Activated CD4-positive, alpha-beta memory T cell treated with anti-CD3 and anti-CD28 coated beads for 36 hours (primary cell): ENCODE measurements at places on chromosomes 3 and 15. TPM values are rescaled to one million over a fixed set of nuclear protein-coding genes. Genes with fewer than 3 reads are reported as not detected.

ANKRD34C gene
- total RNA-seq = not detected

- H3K27me3 ChIP-seq = peaks cover 8% of the 10 kb centered on the region
- no peak overlapping the region for H3K4me3 ChIP-seq
- H3K4me1 ChIP-seq = no peaks in the 10 kb centered on the region
These were observed 95.4 kb upstream of the AGBL1 start for GRCh38 chr15:85984241-85984640.

DNA sequence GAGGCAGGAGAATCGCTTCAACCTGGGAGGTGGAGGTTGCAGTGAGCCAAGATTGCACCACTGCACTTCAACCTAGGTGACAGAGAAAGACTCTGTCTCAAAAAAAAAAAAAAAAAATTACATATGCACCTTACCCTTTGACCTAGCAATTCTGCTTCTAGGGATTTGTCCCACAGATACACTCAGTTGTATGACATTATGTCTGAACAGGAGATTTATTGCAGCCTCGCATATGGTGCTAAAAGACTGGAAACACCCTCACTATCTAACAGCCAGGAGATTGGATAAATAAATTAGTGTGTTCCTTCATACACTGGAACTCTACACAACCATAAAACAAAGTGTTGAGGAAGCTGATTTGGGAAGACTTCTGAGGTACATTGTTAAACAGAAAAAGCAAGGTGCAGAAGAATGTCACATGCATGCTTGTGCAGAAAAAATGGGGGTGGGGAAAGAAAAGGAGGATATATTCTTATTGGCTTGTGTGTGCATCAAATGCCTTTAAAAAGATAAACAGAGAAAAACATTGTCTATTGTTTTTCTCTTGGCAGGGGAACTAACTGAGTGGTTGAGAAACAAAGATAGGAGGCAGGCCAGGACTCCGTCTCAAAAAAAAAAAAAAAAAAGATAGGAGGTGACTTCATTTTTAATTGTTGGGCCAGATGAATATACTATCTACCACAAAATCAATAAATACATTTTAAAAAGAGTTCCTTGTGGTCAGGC lies 30.9 kb downstream of the PPCDC start:
- H3K4me3 ChIP-seq = no peak overlapping the region
- no peaks in the 10 kb centered on the region for H3K4me1 ChIP-seq
- H3K27ac ChIP-seq = no peak overlapping the region
- no peaks in the 10 kb centered on the region for H3K27me3 ChIP-seq
- no peaks in the 10 kb centered on the region for H3K36me3 ChIP-seq

RLBP1 gene
- total RNA-seq = not detected

COL6A5 gene
- total RNA-seq = not detected

DNA sequence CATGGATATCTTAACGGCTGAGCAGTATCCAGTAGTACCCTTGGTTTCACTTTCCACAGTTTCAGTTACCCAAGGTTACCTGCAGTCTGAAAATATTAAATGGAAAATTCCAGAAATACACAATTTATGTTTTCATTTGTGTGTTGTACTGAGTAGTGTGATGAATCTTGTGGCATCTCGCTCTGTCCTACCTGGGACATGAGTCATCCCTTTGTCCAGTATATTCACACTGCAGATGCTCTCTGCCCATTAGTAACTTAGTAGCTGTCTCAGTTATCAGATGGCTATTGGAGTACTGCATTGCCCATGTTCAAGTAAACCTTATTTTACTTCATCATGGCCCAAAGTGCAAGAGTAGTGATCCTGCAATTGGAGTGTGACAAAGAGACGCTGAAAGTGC lies 26.1 kb downstream of the GASK1A start:
- no peak overlapping the region for H3K27ac ChIP-seq
- H3K4me3 ChIP-seq = no peak overlapping the region
- H3K36me3 ChIP-seq = no peaks in the 10 kb centered on the region
- no peak for DNase-seq
- no peaks in the 10 kb centered on the region for H3K27me3 ChIP-seq
- peaks cover 26% of the 10 kb centered on the region for H3K4me1 ChIP-seq

DNA sequence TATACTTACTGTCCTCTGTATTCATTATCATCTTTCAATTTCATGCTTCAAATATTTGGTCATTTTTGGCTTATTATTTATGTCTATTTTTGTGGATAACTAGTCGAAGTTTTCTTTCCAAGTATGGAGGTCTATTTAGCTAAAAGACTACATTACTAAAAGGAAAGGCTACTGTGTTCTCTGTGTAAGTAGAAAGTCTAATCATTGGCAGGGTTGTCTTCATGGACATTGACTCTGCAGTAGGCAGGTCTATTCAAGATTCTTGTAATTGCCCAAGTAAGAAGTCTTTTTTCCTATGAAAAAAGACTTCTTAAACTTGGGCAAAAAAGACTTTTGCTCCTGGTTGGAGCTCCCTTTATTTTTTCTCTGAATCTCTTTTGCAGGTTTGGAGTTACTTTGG lies 368.6 kb upstream of the GRM7 start:
- no peak overlapping the region for H3K4me3 ChIP-seq
- H3K27me3 ChIP-seq = no peaks in the 10 kb centered on the region
- DNase-seq = no peak
- no peak overlapping the region for H3K27ac ChIP-seq
- no peaks in the 10 kb centered on the region for H3K4me1 ChIP-seq
- H3K36me3 ChIP-seq = no peaks in the 10 kb centered on the region

ZDHHC23 gene
- 6.6 TPM for total RNA-seq

DNA sequence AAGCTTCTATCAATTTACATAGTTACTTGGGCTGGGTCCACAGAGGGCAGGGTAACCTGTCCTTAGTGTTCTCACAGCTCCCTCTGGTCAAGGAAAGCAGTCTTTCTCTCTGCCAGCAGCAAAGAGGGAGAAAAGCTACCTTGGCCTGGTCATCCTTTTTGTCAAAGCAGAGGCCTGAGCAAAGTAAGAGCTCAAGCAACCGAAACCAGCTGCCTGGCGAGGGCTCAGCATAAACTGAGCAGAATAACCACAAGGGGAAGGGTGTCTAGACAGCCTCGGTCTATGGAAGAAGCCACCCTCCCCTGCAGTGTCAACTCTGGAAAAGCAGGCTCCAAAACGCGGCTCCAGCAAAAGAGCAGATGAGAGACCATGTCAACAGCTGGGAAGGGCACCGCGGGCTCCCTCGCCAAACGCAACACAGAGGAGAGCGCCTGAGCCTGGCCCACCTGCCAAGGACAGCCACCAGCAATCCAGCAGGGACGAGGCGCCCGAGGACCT lies 17.4 kb downstream of the LRIG1 start:
- no peak for DNase-seq
- peaks cover 8% of the 10 kb centered on the region for H3K36me3 ChIP-seq
- no peaks in the 10 kb centered on the region for H3K27me3 ChIP-seq
- no peak overlapping the region for H3K27ac ChIP-seq
- peaks cover 47% of the 10 kb centered on the region for H3K4me1 ChIP-seq

GRCh38 chr3:133712017-133712416 lies 34.2 kb upstream of the TF start:
- no peak overlapping the region for H3K27ac ChIP-seq
- H3K27me3 ChIP-seq = peaks cover 8% of the 10 kb centered on the region
- H3K4me1 ChIP-seq = no peaks in the 10 kb centered on the region
- no peak for DNase-seq
- no peaks in the 10 kb centered on the region for H3K36me3 ChIP-seq

INTS14 gene
- total RNA-seq = 42.7 TPM

TM4SF4 gene
- not detected for total RNA-seq

- no peak overlapping the region for H3K4me3 ChIP-seq
- no peaks in the 10 kb centered on the region for H3K36me3 ChIP-seq
- no peak for DNase-seq
- H3K27ac ChIP-seq = no peak overlapping the region
These were observed 70.7 kb downstream of the CACNA2D3 start for GRCh38 chr3:54193093-54193492.

- DNase-seq = peak; percentile 69
- H3K36me3 ChIP-seq = peaks cover 3% of the 10 kb centered on the region
- peaks cover 10% of the 10 kb centered on the region for H3K4me1 ChIP-seq
- no peak overlapping the region for H3K27ac ChIP-seq
- no peak overlapping the region for H3K4me3 ChIP-seq
- no peaks in the 10 kb centered on the region for H3K27me3 ChIP-seq
These were observed 62.7 kb upstream of the ZNF148 start for GRCh38 chr3:125437631-125438435.

CPNE9 gene
- total RNA-seq = not detected

GRCh38 chr15:57321973-57322601 lies 54.2 kb upstream of the CGNL1 start:
- H3K36me3 ChIP-seq = no peaks in the 10 kb centered on the region
- no peak for DNase-seq
- H3K4me1 ChIP-seq = no peaks in the 10 kb centered on the region
- H3K27ac ChIP-seq = no peak overlapping the region
- peaks cover 2% of the 10 kb centered on the region for H3K27me3 ChIP-seq

MORC1 gene
- not detected for total RNA-seq

- DNase-seq = no peak
- no peaks in the 10 kb centered on the region for H3K36me3 ChIP-seq
- H3K4me1 ChIP-seq = no peaks in the 10 kb centered on the region
- no peaks in the 10 kb centered on the region for H3K27me3 ChIP-seq
These were observed 617.5 kb downstream of the ZPLD1 start for GRCh38 chr3:103052236-103052830.

DNA sequence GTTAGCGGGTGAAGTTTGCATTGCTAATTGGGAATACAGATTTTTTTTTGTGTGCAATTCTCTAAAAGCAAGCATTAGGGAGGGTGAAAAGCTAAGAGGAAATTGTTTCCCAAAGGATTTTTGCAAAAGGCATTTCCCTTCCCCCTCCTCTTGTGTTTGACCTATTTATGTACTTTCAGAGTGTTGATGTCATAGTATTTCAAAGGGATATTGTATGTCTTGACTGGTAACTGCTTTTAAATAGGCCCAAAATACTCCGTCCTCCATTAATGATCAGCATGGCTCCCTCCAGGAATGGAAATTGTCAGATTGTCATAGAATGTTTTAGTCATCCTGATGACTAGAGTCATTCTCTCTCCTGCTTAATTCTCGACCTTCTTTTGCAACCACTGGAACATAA lies 32.4 kb downstream of the TRIM71 start:
- DNase-seq = no peak
- H3K36me3 ChIP-seq = no peaks in the 10 kb centered on the region
- H3K4me3 ChIP-seq = no peak overlapping the region
- no peaks in the 10 kb centered on the region for H3K4me1 ChIP-seq

GRCh38 chr3:10489746-10490483 lies 15.5 kb downstream of the ATP2B2 start:
- H3K27ac ChIP-seq = no peak overlapping the region
- no peaks in the 10 kb centered on the region for H3K27me3 ChIP-seq
- H3K36me3 ChIP-seq = no peaks in the 10 kb centered on the region
- H3K4me3 ChIP-seq = no peak overlapping the region
- DNase-seq = no peak
- H3K4me1 ChIP-seq = no peaks in the 10 kb centered on the region

DNA sequence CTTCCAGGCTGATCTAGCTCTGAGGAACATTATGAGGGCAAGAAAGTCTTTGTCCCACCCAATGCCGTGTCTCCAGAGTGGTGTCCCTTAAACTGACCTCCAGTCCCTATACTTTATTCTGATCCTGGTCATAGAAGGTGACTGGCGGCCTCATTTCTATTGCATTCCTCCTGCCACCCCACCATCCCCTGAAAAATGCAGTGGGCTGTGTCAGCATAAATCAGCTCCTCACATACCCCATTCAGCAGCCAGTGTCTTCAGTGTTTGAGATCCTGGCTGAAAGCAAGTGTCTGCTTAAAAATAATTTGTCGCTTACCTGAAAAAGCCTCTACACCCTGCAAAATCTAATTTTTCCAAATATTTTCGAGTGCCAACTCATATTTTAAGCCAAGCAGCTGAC lies 346.1 kb downstream of the FEZF2 start:
- H3K4me1 ChIP-seq = no peaks in the 10 kb centered on the region
- peaks cover 2% of the 10 kb centered on the region for H3K27me3 ChIP-seq
- no peaks in the 10 kb centered on the region for H3K36me3 ChIP-seq
- DNase-seq = no peak
- H3K4me3 ChIP-seq = no peak overlapping the region

IGF2BP2 gene
- total RNA-seq = 0.55 TPM

GADL1 gene
- not detected for total RNA-seq

DNA sequence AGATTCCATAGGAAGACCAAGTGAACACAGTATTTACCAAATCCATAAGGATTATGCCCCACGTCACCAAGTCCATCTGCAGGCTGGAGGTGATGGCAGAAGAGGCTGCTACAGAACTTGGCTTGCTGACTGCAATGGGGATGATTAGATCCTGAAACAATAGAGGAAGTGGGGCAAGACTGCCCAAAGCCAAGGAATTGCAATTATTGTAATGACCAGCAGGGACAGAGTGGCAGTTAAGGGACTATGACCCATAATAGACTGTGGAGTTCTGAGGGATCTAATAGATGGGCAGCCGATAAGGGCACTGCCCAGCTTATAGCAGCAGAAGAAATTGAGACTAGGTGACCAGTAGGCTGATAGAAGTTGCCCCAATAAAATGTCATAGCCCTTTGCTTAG lies 108.4 kb downstream of the MINAR1 start:
- no peaks in the 10 kb centered on the region for H3K36me3 ChIP-seq
- no peaks in the 10 kb centered on the region for H3K27me3 ChIP-seq
- no peak for DNase-seq
- no peaks in the 10 kb centered on the region for H3K4me1 ChIP-seq
- no peak overlapping the region for H3K27ac ChIP-seq

- no peak overlapping the region for H3K4me3 ChIP-seq
- H3K27me3 ChIP-seq = no peaks in the 10 kb centered on the region
These were observed 36.1 kb downstream of the LIPC start for GRCh38 chr15:58467722-58468423.

- no peak overlapping the region for H3K4me3 ChIP-seq
- H3K27me3 ChIP-seq = peaks cover 15% of the 10 kb centered on the region
- no peak for DNase-seq
These were observed 83.3 kb downstream of the IGF2BP2 start for GRCh38 chr3:185741586-185741985.

- no peaks in the 10 kb centered on the region for H3K36me3 ChIP-seq
- no peak overlapping the region for H3K27ac ChIP-seq
- H3K4me3 ChIP-seq = no peak overlapping the region
- H3K4me1 ChIP-seq = no peaks in the 10 kb centered on the region
- no peak for DNase-seq
- H3K27me3 ChIP-seq = no peaks in the 10 kb centered on the region
These were observed 367.0 kb upstream of the UBE2E2 start for GRCh38 chr3:22836131-22836530.
